ENCODE measurements at places on chromosomes 12 and 14. TPM values are rescaled to one million over a fixed set of nuclear protein-coding genes. Genes with fewer than 3 reads are reported as not detected.

The RNASE1 gene
- 97.8 TPM for total RNA-seq

The KCNC2 gene
- total RNA-seq = 1.2 TPM

The ARMH4 gene
- total RNA-seq = 0.58 TPM

The AHNAK2 gene
- total RNA-seq = 4.7 TPM

The KLRC4 gene
- total RNA-seq = not detected

The TAS2R31 gene
- total RNA-seq = 0.34 TPM

The USP44 gene
- 0.24 TPM for total RNA-seq

The CDCA3 gene
- 0.92 TPM for total RNA-seq

The ENDOU gene
- total RNA-seq = 0.13 TPM

The GPR84 gene
- total RNA-seq = not detected

The RAD51AP1 gene
- 0.92 TPM for total RNA-seq

The AKAP6 gene
- total RNA-seq = 159 TPM

- H3K4me3 ChIP-seq = no peak overlapping the region
- DNase-seq = no peak
- peaks cover 29% of the 10 kb centered on the region for H3K4me1 ChIP-seq
- H3K27ac ChIP-seq = no peak overlapping the region
Observed at GRCh38 chr14:69499436-69499835, 14.9 kb downstream of the PLEKHD1 start.

- H3K4me3 ChIP-seq = no peak overlapping the region
- no peaks in the 10 kb centered on the region for H3K4me1 ChIP-seq
- no peaks in the 10 kb centered on the region for H3K27me3 ChIP-seq
- H3K36me3 ChIP-seq = no peaks in the 10 kb centered on the region
- H3K27ac ChIP-seq = no peak overlapping the region
Observed at GRCh38 chr12:64173456-64173855, 48.6 kb downstream of the KICS2 start.

DNA sequence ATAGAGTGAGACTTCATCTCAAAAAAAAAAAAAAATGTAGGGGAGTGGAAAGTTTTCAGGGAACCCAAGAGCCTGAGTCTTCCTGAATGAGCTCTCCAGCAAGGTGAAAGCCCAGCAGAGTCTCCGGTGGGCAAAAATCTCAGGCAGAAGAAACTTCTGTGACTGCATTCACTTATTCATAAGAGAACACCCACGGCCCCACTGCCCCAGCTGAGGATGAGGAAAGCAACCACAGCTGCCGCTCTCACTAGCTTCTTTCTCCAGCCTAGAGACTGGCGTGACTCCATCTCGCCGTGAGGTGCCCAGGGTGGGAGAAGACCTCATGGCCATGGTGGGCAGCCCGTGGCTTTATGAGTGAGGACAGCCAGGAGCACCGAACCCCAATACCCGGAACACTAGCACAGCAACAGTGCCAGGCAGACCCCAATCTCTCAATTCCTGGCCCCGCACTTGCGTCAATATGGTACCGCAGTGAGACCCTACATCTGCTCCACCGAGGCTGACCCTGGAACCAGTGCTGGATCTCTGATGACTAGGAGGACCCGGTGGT lies 29.7 kb upstream of the DYNC1H1 start:
- peak; percentile 30 for DNase-seq
- H3K36me3 ChIP-seq = no peaks in the 10 kb centered on the region
- H3K4me3 ChIP-seq = no peak overlapping the region
- no peak overlapping the region for H3K27ac ChIP-seq
- H3K4me1 ChIP-seq = no peaks in the 10 kb centered on the region

DNA sequence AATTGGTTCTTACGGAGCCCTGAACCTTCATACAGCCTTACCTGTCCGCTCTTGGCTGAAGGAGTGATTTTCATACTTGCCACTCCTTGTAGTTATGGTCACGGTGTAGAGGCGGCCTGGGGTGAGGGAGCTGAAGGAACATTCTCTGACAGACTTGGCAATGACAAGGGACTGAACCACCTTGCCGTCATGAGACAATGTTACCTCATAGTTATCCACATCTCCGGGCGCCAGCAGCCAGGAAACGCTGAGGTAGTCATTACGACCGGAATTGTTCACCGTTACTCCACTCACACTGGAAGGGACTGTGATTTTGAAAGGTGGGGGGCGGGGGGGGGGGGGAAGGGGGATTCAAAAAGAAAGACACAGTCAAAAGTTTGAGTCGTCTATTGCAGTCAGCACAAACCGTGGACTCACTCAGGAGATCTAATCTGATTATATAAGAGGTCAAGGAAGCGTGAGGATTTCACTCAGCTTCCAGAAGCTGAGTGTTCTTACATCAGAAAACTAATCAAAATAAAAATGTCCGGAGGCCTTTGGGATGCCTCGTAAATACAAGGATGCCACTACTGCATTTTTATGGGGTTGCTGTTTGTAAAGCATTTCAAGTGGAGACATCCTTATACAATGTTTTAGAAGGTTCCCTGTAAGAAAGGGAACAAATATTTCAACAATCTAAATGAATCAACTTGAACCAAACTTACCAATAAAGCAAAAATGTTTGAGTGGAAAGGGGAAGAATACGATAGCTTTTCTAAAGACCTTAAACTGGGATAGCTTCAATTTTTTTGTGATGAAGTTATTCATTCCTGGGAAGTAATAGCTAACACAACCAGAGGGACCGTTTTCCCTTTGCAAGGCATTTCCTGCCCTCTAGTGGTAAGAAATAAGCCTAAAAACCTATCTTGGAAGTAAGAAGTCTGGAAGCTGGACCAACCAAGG lies 60.6 kb downstream of the PTPRB start:
- no peak overlapping the region for H3K27ac ChIP-seq
- H3K36me3 ChIP-seq = no peaks in the 10 kb centered on the region
- DNase-seq = no peak
- H3K4me3 ChIP-seq = no peak overlapping the region

DNA sequence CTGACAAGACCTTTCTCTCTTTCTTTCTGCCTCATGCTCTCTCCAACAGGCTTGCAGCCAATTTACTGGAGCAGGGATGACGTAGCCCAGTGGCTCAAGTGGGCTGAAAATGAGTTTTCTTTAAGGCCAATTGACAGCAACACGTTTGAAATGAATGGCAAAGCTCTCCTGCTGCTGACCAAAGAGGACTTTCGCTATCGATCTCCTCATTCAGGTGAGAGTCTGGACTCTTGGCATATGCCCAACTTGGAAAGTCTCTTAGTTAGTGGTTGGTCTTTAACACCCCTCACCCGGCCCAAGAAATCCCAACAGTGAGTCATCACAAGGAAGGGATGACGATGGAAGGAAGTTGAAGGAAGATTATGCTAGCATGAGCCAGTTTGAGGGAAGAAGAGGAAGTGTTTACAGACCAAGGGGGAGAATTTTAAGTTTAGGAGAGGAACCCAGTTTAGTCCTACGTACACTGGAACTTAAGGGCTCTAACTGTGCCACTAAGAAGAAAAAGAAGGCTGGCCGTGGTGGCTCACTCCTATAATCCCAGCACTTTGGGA lies 189.7 kb downstream of the ETV6 start:
- peaks cover 10% of the 10 kb centered on the region for H3K4me1 ChIP-seq
- peaks cover 20% of the 10 kb centered on the region for H3K36me3 ChIP-seq
- H3K27ac ChIP-seq = peak overlapping the region; percentile 44
- DNase-seq = no peak
- no peaks in the 10 kb centered on the region for H3K27me3 ChIP-seq
- H3K4me3 ChIP-seq = no peak overlapping the region

- no peaks in the 10 kb centered on the region for H3K27me3 ChIP-seq
- H3K4me3 ChIP-seq = peak overlapping the region; percentile 80
- peak; percentile 29 for DNase-seq
- H3K36me3 ChIP-seq = no peaks in the 10 kb centered on the region
Observed at GRCh38 chr12:59597385-59597781, 1.6 kb downstream of the SLC16A7 start.

DNA sequence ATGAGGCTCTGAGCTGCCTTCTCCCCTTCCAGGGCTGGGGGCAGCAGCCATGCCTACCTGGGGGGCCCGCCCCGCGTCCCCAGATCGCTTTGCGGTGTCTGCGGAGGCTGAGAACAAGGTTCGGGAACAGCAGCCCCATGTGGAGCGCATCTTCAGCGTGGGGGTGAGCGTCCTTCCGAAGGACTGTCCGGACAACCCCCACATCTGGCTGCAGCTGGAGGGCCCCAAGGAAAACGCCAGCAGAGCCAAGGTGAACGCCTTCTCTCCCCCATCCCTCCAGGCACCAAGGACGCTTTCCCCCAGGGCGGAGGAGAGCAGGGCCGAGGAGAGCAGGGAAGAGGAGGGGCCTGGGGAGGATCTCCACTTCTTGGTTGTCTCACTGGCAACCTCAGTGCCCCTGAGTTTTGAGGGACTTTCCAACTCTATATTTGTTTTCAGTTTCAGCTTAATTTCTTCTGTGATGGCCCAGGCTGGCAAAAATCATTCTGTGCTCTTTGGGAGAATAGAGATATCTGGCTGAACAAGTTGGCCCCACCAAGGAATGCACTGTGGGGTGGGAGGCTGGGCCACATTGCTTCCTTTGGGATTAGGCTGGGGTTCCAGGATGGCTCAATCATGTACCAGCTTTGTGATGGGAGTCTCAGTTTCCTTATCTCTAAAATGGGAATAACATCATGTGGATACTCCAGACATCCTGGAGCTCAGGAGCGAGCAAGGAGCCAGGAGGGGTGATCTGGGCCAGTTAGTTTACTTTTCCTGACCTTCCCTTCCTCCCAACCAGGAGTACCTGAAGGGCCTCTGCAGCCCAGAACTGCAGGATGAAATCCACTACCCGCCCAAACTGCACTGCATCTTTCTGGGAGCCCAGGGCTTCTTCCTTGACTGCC lies 1.2 kb downstream of the KHNYN start:
- peaks cover 17% of the 10 kb centered on the region for H3K4me1 ChIP-seq
- no peaks in the 10 kb centered on the region for H3K27me3 ChIP-seq
- peaks cover 47% of the 10 kb centered on the region for H3K36me3 ChIP-seq
- no peak for DNase-seq
- H3K4me3 ChIP-seq = peak overlapping the region; percentile 84
- H3K27ac ChIP-seq = peak overlapping the region; percentile 98

- DNase-seq = no peak
- no peaks in the 10 kb centered on the region for H3K36me3 ChIP-seq
- H3K4me3 ChIP-seq = no peak overlapping the region
- H3K4me1 ChIP-seq = no peaks in the 10 kb centered on the region
- H3K27me3 ChIP-seq = no peaks in the 10 kb centered on the region
- no peak overlapping the region for H3K27ac ChIP-seq
Observed at GRCh38 chr12:104733717-104734175, 224.3 kb downstream of the SLC41A2 start.

DNA sequence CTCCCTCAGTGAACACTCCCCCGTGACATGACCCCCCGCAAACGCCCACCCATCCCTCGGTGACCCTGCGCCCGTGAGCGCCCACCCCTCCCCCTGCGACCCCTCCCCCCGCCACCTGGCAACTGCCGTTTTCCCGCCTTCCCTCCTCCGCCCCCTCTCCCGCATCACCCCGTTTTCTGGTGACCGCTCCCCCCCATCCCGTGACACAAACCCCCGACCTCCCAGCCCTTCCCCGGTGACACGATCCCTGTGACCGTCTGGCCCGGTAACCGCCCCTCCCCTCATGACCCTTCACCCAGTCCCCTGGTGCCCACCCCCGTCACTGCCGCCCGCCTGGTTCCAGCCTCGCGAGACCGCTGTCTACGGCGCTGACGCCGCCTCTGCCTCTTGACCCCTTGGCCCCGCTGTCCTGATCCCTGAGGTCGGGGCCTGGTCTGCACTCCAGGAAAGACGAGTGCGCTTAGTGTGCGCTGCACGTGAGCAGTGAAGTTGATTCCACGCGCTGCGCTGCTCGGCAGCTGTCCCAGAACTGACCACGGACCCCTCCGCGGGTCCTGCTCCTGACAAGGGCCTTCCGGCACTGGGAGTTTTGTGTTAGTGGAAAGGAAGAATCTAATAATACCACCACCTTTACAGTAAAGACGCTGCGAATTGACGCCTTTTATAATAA lies 59.4 kb downstream of the DDX51 start:
- DNase-seq = peak; percentile 74
- no peaks in the 10 kb centered on the region for H3K27me3 ChIP-seq
- H3K27ac ChIP-seq = peak overlapping the region; percentile 95
- peaks cover 10% of the 10 kb centered on the region for H3K4me1 ChIP-seq
- H3K36me3 ChIP-seq = no peaks in the 10 kb centered on the region

GRCh38 chr12:115820656-115821055 lies 456.8 kb downstream of the MED13L start:
- no peaks in the 10 kb centered on the region for H3K27me3 ChIP-seq
- no peak for DNase-seq
- no peak overlapping the region for H3K4me3 ChIP-seq
- H3K27ac ChIP-seq = no peak overlapping the region

- no peak for DNase-seq
- H3K27ac ChIP-seq = no peak overlapping the region
- no peaks in the 10 kb centered on the region for H3K27me3 ChIP-seq
- H3K36me3 ChIP-seq = no peaks in the 10 kb centered on the region
- no peaks in the 10 kb centered on the region for H3K4me1 ChIP-seq
Observed at GRCh38 chr14:66139432-66139831, 346.7 kb upstream of the CCDC196 start.

GRCh38 chr12:111342376-111342775 lies 26.5 kb downstream of the PHETA1 start:
- H3K4me1 ChIP-seq = no peaks in the 10 kb centered on the region
- H3K27ac ChIP-seq = no peak overlapping the region
- DNase-seq = no peak
- H3K27me3 ChIP-seq = no peaks in the 10 kb centered on the region

DNA sequence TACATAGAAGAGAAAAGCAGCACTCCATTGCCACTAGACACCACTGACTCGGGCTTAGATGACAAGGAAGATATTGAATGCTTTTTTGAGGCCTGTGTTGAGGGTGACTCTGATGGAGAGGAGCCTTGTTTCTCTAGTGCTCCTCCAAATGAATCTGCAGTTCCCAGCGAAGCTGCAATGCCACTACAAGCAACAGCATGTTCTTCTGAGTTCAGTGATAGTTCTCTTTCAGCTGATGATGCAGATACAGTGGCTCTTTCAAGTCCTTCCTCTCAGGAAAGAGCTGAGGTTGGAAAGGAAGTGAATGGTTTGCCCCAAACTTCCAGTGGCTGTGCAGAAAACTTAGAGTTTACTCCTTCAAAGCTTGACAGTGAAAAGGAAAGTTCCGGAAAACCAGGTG lies 114.5 kb upstream of the NPAS3 start:
- peaks cover 23% of the 10 kb centered on the region for H3K36me3 ChIP-seq
- no peaks in the 10 kb centered on the region for H3K27me3 ChIP-seq
- peaks cover 32% of the 10 kb centered on the region for H3K4me1 ChIP-seq
- H3K27ac ChIP-seq = no peak overlapping the region
- H3K4me3 ChIP-seq = no peak overlapping the region
- DNase-seq = no peak

DNA sequence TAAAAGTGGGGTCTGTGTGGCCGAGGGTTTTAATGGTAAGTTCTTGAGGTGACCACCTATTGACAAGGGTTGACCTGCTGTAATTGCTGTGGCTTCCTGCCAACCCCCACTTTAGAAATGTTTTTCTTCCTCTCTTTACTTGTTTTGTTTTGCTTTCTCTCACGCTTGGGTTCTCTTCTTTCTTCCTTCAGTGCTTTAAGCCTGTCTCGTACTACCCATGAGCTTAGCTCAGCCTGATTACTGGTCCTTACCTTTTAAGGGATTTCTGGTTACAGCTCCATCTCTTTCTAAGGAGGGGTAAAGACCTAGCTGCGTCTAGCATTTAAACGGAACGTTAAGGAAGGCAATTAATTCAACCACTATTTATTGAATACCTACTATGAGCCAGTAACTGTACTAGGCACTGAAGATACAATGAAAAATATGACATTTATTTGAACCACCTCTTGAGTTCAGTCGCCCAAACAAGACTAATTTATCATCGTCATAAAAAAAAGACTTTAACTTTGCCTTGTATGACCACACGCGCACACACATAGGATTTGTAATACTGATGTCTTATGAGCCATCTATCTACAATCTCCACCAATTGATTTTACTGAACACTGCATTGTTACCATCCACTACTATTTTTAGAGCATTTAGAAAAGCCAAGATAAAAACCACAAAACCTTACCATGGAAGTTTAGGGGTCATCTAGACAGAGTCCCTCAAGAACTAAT lies 888 bp upstream of the PPP1R12A start:
- no peaks in the 10 kb centered on the region for H3K36me3 ChIP-seq
- DNase-seq = no peak
- peak overlapping the region; percentile 89 for H3K27ac ChIP-seq
- H3K27me3 ChIP-seq = no peaks in the 10 kb centered on the region

Measured in psoas muscle (tissue), 8 donors.